ENCODE measurements at places on chromosomes 2 and 18.

GRCh38 chr2:4840791-4841190 lies 851.4 kb upstream of the SOX11 start:
- no peak for DNase-seq

DNA sequence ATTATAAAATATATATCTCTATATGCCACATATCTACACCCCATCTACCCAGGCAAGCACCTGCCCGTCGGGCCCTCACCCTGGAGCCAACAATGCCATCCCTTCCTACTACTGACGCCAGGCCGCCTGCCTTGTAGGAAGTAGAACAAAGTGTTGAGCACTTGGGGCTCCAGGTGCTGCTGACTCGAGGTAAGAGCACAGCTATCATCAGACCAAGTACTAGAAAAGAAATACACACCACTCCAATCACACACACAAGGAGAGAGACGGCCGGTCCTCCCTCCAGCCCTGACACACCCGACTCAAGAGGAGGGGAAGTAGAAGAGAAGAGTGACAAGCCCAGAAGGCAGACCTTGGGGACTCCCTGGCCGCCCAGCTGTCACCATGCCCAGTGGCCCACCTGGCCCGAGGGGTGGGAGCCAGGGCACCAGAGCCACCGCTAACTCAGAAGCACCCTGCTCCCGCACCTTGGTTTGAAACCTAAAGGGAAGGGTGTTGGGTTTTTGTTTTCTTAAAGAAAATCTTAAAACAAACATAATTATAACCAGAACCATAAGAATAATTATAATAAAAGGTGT lies 64.0 kb upstream of the POMC start:
- DNase-seq, result no peak

- no peak for DNase-seq
Observed at GRCh38 chr2:118374974-118375755, 286.9 kb downstream of the INSIG2 start.

- DNase-seq, result no peak
Observed at GRCh38 chr2:64696636-64697035, 42.9 kb upstream of the SERTAD2 start.

DNA sequence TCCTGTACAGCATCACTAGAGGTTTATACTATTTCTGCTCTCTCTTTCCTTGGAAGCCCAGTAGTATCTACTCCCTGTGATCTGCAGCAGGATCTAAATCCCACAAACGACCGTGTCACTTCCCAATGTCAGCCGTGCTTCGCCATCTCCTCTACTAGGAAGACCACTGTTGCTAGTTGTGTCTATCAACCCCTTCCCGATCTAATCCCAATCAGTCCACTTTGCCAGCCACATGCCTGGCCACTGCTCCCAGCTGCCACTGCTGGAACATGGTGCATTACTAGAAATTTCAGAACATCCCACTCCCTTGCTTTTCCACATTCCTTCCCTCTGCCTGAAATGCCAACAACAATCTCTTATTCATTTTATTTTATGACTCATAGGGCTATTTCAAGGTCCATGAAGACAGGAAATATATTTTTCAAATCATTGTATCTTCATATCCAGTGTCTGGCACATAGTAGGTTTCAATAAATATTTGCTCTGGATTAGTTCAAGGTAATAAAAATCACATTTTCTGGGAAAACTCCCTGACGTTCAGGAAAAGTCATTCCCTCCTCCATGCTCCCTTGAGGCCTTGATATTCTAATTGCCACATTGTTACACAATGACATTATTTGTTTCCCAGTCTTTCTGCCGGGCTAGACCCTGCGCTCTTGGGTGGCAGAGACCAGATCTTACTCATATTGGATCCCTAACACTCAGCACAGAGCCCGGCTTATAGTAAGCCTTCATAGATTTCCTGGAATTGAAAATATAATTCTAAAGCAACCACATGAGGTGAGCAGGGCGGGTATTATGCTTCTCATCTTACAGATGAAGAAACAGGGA lies 2.1 kb upstream of the TRIB2 start:
- DNase-seq, result no peak

GRCh38 chr2:185674232-185674631 lies 64.4 kb upstream of the FSIP2 start:
- no peak for DNase-seq

DNA sequence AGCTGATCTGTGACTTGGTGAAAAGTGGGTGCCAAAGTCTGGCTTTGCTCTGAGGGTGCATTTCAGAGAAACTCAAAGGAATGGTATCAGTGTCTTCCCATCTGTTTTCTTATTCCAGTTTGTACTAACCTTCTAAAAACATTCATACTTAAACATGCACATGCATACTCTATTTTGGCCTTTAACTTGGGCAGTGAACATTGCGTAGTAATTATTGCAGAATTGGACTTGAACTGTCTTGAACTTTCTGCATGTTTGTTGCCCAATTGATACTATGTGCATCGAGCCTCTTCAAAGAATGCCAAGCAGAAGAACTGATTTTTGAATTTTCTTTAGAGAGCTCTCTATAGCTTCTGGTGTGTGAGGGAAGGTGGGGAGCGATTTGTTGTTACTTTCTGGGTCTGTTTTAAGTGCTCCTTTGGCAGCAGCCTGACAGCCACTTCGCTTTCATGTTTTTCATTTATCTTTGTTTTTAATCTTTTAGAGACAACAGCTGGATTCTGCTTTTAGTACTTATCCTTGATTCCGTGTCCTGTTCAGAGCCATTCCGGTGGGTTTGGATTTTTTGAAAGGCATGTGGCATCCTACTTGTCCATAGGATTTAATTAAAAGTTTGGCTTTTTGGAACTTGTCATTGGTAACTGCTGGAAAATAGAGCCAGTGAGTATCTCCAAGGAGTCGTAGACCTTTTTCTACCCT lies 159.2 kb downstream of the RAPGEF4 start:
- no peak for DNase-seq

- no peak for DNase-seq
Observed at GRCh38 chr2:191266201-191266600, 21.0 kb downstream of the MYO1B start.

Measured in anterior cingulate cortex (tissue), 58 donors.